Hippocampal formation (tissue), 2 donors: ENCODE measurements at places on chromosomes 3 and 15.

GRCh38 chr3:111277226-111277625, 205.6 kb downstream of the NECTIN3 start:
- peak; percentile 14 for DNase-seq

DNA sequence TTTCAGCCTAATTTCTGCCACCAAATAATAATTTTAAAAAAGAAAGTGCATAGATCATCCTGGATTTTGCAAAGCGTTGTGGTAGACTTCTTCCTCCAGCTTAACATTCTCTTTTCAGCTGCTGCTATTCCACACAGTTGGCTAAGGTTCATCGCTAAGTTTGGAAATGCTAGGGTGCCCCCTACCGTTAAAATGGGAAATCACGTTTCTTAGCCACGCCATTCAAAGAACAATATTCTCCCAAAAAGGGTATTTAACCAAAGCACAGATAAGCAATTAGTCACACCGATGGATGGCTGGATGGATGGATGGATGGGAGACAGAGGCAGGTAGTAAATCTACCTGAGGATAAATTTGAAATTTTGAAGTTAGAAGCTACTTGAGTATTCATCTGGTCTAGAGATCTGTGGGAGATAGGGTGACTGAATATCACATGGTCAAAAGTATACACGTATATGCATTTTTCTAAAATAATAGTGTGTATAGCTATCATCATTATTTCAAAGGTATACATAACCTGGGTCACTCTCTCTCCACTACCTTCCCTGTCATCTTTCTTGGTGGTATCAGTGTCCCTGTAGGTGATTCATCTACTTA, 67.2 kb downstream of the EFHB start:
- DNase-seq = peak; percentile 69

DNA sequence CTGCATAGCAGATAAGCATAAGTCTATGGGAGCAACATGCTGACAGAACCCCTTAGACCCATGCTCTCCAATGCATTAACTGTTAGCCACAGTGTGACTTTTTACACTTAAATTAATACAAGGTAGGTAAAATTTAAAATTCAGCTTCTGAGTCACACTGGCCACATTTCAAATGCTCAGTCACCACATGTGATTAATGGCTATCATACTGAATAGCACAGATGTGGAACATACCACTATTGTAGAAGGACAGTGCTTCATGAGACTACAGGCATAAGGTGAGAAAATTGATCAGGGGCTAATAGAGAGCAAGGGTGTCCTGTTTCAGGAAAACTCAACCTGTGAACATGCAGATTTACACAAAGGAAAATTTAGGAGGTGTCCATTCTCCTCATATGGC, 357.0 kb upstream of the SEMA6D start:
- no peak for DNase-seq

GRCh38 chr3:36409862-36410261, 29.6 kb downstream of the STAC start:
- DNase-seq = no peak

- no peak for DNase-seq
Observed at GRCh38 chr3:146581951-146582467, 23.1 kb downstream of the PLSCR5 start.

DNA sequence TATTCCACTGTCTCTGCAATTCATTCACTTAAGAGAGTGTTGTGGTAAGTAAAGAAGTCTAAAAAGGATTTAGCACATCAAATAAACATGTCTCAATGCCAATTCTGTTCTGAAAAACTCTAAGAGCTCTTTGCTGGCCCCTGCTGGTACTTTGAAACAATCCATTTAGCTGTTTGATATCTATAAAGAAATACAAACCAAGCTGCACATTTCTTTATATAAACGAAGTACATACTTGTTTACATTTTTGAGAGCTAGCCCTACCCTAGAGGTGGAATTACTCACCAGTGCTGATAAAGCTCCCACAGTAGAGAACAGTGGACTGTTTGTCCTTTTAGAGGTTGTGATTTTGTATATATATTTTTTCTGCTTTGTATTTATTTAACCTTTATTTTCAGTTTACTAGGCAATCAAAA, 75.5 kb downstream of the NEDD4 start:
- DNase-seq = peak; percentile 43

- DNase-seq = no peak
Observed at GRCh38 chr3:66665021-66665695, 164.3 kb upstream of the LRIG1 start.

- no peak for DNase-seq
Observed at GRCh38 chr3:44077267-44077666, 164.4 kb upstream of the TOPAZ1 start.

DNA sequence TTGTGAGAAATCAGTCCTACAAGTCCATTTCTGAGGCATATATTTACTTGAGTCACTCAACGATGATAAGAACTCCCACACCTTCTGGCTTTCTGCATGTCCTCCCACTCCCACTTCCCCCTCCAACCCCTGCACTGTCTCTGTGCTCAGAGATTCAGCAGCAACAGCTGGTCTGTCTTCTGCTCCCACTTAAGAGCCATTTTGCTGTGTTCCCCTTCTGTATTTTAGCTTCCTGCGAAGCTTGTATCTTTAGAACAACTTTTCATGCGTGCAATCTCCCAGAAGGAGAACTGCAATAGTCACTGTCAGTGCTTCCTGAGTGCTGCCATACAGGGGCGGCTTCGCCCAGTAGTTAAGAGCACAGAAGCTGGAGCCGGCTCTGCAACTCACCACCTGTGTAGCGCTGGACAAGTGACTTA, 90.0 kb upstream of the SPATA12 start:
- DNase-seq = no peak

DNA sequence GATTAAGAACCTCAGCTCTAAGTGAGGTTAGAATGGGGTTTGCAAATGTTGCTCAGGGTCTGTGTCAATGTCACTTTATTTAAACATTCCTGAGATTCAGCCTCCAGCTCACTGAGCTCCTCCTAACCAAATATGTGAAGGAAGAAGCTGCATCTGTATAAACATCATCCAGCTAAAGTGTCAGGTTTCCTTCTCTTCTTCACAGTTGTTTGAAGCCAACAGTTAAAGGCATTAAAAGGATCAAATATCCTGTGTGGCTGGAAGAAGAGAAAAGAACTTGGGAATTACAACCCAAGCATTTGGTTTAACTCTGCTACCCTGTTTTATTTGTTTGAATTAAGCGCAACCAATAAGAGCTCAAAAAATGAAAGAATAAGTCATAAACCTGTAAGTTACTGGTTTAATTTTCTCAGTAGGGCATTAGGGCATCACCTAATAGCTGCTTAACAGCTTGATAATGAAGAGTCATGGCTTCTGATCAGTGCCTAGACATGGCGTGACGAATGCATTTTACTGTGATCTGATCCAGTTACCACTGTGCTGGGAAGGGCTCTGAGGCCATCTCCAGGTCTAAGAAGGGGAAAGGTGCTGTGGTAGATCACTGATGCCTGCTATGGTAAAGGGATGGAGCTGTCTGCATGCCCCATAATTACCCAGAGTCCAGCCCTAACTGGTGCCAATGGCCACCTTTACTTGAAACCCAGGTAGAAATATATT, 165.7 kb upstream of the TSC22D2 start:
- DNase-seq = no peak

DNA sequence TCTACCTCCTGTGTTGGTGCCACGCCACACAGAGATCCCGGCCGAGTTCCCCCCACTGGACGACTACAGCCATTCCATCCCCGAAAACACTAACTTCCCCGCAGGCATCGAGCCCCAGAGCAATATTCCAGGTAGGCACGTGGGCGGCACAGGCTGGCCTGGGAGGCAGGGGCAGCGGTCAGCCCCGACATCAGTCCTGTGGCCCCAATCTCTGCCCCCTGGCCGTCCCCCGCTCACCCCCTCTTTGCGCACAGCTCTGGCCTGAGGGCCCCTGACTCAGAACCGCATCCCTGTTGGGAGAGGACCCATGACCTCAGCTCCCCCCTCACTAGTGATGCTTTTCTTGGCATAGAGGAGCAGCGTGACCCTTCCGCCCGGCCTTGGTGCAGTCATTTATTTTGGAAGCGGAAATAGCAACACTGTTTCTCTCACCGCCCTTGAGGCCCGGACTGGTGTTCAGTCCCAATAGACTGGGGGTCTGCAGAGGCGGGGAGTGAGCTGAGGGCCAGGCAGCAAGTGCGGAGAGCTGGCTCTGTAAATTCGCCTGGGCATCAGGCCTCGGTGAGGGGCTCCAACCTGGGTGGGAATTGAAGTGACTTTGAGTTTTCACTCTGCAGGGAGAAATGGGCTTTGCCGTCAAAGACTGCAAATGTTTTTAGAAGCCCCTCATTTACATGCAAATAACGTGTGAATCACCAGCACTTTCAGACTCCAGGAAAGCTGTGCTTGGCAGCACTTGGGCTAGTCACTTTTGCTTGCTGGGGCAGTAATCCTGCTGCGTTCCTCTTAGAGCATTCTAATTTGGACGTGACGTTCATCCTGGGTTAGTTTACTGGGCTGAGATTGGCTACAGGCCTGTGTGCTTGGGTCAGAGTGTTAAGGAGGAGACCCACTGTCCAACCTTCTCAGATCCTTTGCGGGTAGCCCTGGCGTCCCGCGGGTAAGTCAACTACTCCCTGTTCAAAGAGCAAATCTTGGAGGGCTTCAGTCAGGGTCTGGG, 88.9 kb downstream of the AAGAB start:
- no peak for DNase-seq

DNA sequence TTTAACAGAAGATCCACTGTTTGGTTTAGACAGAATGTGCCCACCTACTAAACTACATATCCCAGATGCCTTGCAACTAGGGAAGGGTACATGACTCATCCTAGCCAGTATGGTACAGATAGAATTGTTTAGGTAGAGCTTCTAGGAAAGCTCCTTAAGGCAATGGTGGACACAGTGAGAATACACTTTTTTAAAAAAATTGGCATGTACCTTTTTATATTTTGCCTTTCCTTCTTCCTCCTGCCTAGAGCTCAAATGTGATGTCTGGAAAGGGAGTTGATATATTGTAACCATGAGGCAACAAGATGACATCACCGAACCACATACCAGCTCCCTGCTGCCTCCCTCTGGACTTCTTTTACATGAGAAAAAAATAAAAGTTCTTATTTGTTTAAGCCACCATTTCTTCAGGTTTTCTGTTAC, 14.4 kb upstream of the C3orf80 start:
- DNase-seq = no peak

- DNase-seq = no peak
Observed at GRCh38 chr15:66124651-66125050, 128.9 kb downstream of the MEGF11 start.

- DNase-seq = no peak
Observed at GRCh38 chr3:29693863-29694262, 413.0 kb downstream of the RBMS3 start.

- DNase-seq = no peak
Observed at GRCh38 chr3:177035676-177036075, 161.6 kb downstream of the TBL1XR1 start.

DNA sequence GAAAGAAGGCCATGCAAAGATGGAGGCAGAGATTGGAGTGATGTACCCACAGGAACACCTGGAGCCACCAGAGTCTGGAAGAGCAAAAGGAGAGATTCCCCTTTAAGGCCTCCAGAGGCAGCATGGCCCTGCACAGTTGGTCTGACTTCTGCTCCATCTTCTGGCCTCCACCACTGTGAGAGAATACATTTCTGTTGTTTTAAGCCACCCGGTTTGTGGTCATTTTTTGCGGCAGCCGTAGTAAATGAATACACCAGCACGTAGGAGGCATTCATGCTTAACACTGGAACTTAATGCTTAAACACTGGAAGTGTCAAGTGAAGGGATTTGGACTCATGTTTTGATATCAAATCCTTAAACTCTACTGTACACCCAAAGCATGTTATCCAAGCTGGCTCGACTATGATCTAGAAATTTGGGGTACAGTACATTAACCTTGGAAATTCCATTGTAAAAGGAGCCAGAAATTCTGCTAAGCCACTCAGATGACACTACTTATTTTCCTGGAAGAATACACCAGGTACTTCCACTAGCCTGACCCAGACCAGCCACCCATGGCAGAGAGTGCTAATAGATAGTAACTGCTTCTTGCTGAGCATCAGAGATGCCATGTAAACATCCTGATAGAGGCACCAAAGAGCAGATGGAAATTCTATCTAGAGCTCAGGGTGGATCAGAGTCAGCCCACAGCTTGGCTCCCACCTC, 190.9 kb downstream of the ADAMTS9 start:
- DNase-seq = no peak

GRCh38 chr3:21484057-21484827, 266.8 kb downstream of the ZNF385D start:
- peak; percentile 5 for DNase-seq

DNA sequence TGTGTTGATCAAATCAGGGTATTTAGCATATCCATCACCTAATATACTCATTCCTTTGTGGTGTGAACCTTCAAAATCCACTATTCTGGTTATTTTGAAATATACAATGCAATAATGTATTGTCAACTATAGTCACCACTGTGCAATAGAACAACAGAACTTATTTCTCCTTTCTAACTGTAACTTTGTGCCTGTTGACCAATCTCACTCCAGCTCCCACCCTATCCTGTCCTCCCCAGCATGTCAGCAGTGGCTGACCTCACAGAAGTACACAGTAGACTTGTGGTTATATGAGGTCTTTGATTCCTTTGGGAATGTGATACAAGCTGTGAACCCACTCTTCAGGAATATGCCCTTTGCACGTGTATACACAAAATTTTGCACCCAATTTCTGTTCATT, 64.2 kb downstream of the ECT2 start:
- DNase-seq = no peak

- no peak for DNase-seq
Observed at GRCh38 chr3:73228959-73229358, 167.5 kb downstream of the EBLN2 start.

DNA sequence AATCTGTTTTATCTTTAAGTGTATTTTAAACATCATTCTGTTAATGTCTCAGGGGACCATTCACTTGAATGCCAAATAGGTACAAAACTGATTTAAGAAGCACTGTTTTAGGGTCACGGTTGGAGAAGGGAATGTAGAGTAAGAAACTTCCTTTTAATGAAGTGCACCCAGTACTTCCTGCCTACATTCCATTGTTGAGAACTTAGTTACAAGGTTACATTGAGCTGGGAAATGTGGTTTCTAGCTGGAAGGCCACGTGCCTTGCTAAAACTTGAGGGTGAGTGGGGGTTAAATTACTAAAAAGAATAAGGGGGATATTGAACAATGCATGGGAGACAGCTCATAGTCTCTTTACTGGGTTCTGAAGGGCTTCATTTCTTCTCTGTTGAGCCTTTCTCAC, 78.3 kb upstream of the TBC1D5 start:
- DNase-seq = no peak

GRCh38 chr3:172147113-172147818, 107.9 kb downstream of the FNDC3B start:
- no peak for DNase-seq

DNA sequence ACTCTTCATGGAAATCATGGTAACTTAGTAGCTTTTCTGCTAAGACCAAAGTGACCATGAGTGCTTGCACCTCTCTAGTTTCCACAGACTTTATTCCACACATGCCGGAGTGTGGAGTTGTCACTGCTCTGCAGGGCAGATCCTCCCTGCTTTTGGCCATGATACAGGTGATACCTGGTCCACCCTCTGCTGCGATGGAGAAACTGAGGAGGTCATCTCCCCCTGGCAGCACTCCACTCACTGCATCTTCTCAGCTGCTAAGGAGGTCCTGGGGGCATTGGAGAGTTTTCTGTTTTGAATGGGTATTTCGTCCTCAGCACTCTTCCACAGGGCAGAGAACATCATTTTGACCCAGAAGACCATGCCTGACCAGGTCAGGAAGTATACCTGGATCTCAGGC, 31.1 kb downstream of the RBM5 start:
- no peak for DNase-seq
